EL (cell line): ENCODE measurements at places on chromosomes 6 and 20.

DNA sequence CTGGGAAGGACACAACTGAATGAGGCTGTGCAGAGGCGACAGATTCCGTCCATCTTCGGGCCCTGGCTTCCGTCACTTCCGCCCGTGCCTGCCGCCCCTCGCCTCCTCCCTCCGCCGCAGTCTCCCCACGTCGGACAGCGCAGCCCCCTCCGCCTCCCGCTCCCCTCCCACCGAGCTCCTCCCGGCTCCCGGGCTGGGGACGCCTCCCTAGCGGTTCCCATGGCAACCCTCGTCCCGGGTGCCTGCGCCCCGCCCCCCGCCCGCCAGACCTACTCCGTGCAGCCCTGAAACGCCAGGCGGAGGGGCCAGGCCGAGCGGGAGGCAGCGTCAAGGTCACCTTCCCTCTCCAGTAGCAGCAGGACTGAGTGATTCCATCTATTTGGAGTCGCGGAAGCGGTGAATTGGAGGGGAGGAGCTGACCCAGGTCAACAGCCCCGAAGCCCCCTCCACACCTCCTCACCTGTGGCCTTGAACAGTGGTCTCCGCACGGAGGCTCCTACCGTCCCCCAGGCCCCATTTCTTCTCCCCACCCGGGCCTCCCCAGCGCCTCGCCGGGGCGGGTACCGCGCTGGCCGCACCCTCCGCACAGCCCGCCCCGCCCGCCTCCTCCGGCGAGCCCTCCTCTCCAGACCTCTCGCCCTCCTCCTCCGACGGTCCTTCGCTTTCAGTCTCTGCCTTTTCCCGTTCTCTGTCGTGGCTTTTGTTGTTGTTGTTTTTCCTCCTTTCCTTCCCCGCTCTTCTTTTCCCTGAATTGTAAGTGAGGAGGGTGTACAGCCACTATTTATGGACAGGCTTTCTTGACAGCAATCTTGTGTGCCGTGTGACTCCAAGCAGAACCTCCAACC lies 951 bp downstream of the NRSN2 start:
- DNase-seq: peak; percentile 97

DNA sequence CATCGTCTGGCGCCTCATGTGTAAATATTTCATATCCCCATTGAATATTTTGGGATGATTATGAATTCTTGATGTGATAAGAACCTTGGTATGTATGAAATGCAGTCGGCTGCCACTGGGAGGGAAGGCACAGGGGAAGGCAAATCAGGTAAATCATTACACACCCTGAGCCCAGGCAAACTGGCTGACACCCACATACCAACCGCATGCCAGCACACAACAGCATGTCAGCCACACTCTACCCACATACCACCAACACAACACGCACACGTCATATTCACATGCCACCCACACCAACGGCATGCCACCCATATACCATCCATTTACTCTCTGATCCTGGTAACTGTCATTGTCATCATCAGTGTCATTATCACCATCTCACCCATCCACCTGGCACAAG lies 28.3 kb upstream of the MDGA1 start:
- peak; percentile 40 for DNase-seq

DNA sequence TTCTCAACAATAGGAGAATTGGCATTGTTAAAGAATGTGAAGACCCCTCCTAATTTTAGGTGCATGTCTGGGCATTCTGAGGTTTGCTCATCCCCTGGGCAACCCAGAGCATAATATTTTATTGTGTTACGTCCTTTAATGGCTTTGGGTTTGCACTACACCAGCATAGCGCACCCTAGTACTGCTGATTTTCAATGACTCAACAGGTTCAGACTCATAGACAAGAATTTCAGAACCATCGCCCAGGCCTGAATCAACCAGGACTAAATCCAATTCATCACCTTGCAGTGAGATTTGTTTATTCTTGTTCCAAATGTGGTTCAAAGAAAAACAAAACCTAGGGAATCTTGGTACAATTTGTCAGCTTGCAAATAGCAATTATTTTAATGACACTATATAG lies 137.8 kb upstream of the PHACTR1 start:
- peak; percentile 72 for DNase-seq

DNA sequence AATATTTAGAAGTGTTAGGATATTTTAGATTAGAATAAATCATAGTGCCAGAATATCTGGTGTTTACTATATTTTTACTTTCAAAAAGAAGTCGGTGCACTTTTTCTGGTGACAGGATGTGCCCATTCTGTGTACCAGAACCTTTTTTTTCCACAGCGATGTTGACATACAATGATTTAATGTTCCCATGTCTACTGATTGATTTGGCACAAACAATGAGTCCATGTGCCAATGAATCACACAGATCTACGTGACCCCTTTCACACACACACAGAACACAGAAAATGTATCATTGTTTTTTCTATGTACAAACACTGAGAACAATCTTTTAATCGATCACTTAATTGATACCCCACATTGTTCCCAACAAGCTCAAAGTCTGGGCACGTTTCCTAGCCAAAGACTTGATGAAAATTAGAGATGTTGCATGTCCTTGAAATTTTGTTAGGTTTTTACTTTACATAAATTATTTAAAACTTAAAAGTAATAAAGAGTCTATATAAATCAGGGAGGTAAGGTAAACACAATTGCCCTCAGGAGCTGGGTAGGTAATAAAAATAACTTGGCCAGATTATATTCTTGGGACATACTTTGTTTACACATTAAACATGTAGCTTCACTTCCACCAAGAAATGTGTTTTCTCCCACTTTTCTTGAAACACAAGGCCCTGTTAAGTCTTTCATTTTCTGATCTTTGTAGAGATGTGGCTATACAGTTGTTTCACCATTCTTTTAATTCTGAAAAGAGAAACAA lies 36.4 kb upstream of the SOX4 start:
- DNase-seq: no peak

DNA sequence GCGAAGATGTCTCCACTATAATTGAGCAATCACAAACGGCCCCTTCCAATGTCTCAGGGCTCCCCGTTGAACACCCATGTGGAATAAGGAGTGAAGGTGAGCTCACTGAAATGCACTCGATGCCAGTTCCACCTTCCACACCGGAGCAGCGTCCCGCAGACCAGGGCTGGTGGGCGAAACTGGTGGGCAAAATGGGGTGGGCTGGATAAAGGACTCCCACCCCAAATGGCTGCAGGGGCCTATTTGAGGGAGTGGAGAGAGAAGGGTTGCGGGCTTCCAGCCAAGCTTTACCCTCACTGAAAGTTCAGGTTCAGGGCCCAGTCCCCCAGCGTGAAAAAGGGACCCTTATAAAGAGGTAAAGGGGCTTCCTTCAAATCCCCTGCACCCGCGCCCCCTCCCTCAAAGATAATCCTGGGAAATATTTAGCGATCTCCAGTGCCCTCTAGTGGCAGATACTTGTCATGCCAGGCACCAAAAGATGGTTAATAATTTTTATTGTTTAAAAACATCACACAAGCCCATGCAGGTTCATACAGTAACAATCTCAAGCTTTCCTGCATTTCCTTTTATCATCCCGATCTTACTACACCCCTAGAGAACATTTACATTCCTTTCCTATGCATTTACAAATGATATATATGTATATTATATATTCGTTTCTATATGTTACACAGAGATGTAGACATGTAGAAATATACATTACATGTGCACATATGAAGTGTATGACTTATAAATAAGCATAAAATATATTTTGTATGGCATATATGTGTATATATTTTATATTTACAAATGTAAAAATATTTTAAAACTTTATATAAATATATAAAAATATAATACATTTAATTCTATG lies 58.2 kb upstream of the NKX2-2 start:
- DNase-seq: peak; percentile 2

DNA sequence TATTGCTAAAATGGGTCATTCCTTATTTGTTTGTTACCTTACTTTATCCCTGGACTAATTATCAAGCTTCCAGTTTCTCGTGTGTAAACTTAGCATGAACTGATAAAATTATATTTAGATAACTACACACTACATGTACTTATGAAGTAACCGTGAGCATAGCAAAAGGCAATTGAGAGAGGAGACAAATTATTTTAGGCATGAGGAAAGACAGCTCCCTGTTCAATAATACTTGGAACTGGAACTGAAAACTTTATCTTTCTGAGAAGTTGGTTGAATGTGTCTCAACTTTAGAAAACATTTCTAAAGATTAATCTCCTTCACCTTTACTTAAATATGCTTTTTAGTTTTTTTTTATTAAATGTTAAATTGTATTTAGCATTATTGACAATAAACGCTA lies 11.4 kb downstream of the CRISP3 start:
- DNase-seq: no peak

DNA sequence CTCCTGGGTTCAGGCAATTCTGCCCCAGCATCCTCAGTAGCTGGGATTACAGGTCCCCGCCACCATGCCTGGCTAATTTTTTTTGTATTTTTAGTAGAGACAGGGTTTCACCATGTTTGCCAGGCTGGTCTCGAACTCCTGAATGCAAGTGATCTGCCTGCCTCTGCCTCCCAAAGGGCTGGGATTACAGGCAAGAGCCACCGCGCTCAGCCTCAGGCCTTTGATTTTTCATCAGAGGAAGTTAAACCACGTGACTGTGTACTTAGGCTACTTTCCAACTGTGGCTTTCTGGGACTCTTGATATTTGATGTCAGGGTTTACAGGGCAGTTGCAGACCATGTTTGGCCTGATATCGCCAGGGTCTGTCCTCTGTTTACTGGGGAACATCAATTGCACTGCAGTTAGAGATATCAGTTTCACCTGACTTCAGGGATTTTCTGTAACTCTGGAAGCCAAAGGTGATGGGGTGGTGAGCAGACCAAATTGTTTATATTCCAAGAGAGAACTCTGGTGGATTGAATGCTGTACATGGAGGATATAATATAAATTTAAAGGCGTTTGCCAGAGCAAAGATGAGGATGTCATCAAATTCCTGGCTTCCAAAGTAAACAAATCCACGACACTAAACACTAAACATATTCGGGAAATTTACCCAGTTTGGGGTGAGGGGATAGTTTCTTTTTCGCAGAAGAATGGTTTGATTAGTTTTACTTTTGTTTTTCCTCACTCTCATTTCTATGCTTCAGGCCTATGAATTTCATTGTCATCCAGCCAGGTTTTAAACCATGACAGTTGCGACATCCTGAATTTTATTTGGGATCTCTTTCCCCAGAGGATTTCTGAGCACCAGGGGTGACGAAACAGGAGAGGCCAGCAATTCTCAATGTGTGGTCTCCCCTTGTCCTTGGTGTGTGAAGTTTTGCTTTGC lies 4.2 kb downstream of the PSMF1 start:
- DNase-seq: peak; percentile 62
